ENCODE measurements at places on chromosomes 3 and 15. TPM values are rescaled to one million over a fixed set of nuclear protein-coding genes. Genes with fewer than 3 reads are reported as not detected.

DNA sequence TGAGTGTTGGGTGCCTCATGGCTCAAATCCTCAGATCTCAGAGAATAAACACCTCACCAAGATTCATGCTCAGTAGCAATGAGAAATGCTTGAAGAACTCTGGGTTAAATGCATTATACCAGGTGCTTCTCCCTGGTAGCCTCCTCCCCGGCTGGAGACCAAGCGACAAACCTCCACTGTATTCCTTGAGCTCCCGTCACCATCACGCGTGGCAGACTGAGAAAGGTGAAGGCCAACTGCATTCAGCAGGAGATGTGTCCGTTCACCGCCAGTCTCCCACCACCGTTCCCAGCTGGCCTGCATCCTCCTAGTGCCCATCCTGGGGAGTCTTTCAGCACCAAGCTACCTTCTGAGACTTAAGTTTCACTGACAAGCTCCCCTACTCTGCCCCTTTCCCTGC is 7.5 kb downstream of the CSTA start:
- peaks cover 3% of the 10 kb centered on the region for H3K4me1 ChIP-seq
- peaks cover 45% of the 10 kb centered on the region for H3K27me3 ChIP-seq
- H3K4me3 ChIP-seq, result no peak overlapping the region
- no peak for DNase-seq

GRCh38 chr3:130839813-130840212 is 54.1 kb upstream of the ATP2C1 start:
- peaks cover 7% of the 10 kb centered on the region for H3K4me1 ChIP-seq
- H3K4me3 ChIP-seq, result no peak overlapping the region
- peaks cover 12% of the 10 kb centered on the region for H3K27me3 ChIP-seq
- no peak for DNase-seq

Gene SCN11A
- not detected for total RNA-seq

Gene ANAPC13
- 29.7 TPM for total RNA-seq

Gene CD86
- 1.4 TPM for total RNA-seq

DNA sequence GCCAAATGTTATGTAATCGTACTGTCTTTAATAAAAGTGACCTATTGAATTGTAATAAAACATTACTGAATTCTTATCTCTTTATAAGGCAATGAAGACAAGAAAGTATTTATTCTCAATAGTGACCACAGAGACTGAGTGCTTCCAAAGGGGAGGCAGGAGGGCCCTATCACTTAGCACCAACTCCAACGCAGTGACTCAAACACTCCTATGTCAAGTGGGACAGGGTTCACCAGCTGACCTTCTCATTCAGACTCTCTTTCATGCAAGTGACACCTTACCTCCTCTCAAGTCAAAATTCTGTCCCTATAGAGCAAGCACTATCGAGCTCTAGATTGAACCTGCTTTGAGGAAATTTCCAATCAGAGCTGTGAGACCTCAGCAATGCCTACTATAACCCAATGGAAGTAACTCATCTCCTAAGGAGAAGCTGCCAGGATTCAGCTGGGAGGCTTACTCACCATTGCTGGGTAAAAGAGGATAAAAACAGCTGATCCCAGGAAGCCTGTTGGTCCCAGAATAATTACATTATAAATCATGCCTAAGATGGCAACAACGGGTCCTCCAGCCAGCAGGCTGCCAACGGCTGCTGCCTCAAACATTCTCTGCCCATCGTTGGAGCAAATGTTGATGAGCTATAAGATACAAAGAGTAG is 35.6 kb downstream of the ABCC5 start:
- H3K4me3 ChIP-seq, result no peak overlapping the region

DNA sequence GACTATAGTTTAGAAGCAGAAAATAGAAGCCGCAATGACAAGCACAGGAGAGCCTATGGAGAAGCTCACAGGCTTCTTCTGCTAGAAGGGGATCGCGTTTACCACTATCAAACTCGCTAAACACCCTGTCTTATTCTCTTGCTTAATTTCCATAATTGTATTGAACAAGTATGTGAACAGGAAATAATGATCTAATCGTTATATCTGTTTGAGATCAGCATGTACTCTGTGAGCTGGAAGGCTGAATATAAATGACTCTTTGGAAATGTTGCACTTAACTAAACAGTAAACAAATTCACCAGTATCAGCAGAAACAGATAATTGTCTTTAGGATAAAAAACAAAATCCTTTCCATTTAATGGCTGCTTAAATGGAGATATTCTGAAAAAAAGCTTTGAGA is 15.0 kb downstream of the NEK10 start:
- H3K36me3 ChIP-seq, result no peaks in the 10 kb centered on the region
- H3K27me3 ChIP-seq, result peaks cover 12% of the 10 kb centered on the region
- peaks cover 8% of the 10 kb centered on the region for H3K4me1 ChIP-seq
- DNase-seq, result no peak

- peaks cover 2% of the 10 kb centered on the region for H3K4me1 ChIP-seq
- H3K4me3 ChIP-seq, result no peak overlapping the region
- no peaks in the 10 kb centered on the region for H3K36me3 ChIP-seq
- DNase-seq, result no peak
Measured at GRCh38 chr3:128707928-128708494, 18.0 kb upstream of the RAB7A start.

GRCh38 chr15:78021761-78022160 is 55.8 kb downstream of the TBC1D2B start:
- DNase-seq, result no peak
- no peak overlapping the region for H3K27ac ChIP-seq
- peaks cover 24% of the 10 kb centered on the region for H3K4me1 ChIP-seq
- H3K27me3 ChIP-seq, result no peaks in the 10 kb centered on the region

Gene ISLR
- not detected for total RNA-seq

Gene GOLGB1
- 22.2 TPM for total RNA-seq

Gene HACL1
- 21.4 TPM for total RNA-seq

Gene DISP2
- total RNA-seq, result 0.02 TPM

Gene TGM5
- 0.07 TPM for total RNA-seq

Gene SCN5A
- total RNA-seq, result not detected

DNA sequence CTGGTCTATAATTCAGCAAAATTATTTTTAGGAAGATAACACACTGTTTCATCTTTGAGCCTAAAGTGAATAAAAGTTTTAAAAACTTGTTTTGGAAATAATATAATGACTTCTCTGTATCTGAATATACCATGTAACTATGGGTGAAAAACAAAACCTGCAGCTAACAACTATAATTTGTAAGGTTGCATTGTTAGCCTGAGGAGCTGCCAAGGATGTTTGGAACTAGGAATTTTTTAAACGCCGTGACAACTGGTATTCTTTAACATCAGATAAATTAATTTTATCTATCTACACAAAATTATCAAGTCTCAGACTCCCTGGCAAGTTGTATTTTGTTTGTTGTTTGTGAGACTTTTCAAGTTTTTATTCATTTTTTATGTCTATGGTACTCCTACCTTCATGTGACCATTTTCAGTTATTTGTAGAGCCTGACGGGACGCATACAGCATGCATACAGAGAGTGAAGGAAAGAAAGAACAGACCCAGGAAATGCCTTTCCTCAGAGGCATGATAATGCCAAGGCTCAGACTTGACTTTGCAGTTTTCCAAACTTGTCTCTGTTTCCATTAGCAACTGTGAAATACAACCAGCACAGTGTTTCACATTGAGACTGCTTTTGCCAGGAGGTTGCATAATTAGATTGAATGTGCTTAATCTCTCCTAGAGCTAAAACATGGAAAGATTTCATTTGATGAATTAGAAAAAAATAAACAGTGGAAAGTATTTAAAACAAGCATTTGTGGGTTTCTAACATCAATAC is 60.8 kb upstream of the ARHGEF26 start:
- H3K4me1 ChIP-seq, result no peaks in the 10 kb centered on the region
- no peak overlapping the region for H3K4me3 ChIP-seq
- DNase-seq, result no peak
- H3K27ac ChIP-seq, result no peak overlapping the region
- no peaks in the 10 kb centered on the region for H3K27me3 ChIP-seq

DNA sequence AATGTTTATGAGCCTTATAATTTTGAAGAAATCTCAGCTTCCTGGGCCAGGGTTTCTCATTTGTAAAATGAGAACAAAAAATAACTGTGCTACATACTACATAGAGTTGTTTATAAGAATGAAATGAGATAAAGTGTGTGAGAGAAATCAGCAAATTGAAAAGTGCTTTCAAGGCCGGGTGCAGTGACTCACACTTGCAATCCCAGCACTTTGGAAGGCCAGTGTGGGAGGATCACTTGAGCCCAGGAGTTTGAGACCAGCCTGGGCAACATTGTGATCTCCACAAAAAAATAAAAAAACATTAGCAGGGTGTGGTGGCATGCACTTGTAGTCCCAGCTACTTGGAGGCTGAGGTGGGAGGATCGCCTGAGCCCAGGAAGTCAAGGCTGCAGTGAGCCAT is 22.4 kb downstream of the FOXB1 start:
- no peak overlapping the region for H3K4me3 ChIP-seq
- no peak overlapping the region for H3K27ac ChIP-seq
- DNase-seq, result peak; percentile 34
- no peaks in the 10 kb centered on the region for H3K36me3 ChIP-seq
- H3K27me3 ChIP-seq, result no peaks in the 10 kb centered on the region
- H3K4me1 ChIP-seq, result peaks cover 2% of the 10 kb centered on the region

Gene SV2B
- 0.05 TPM for total RNA-seq

- H3K27ac ChIP-seq, result no peak overlapping the region
- H3K4me1 ChIP-seq, result no peaks in the 10 kb centered on the region
- H3K4me3 ChIP-seq, result no peak overlapping the region
- no peak for DNase-seq
- no peaks in the 10 kb centered on the region for H3K36me3 ChIP-seq
Measured at GRCh38 chr3:97066531-97066930, 252.1 kb downstream of the EPHA6 start.

- no peak for DNase-seq
- H3K36me3 ChIP-seq, result no peaks in the 10 kb centered on the region
- H3K4me1 ChIP-seq, result no peaks in the 10 kb centered on the region
- no peaks in the 10 kb centered on the region for H3K27me3 ChIP-seq
- no peak overlapping the region for H3K4me3 ChIP-seq
Measured at GRCh38 chr3:166706094-166706493, 674.0 kb downstream of the ZBBX start.

- H3K27me3 ChIP-seq, result no peaks in the 10 kb centered on the region
- no peak for DNase-seq
- peaks cover 35% of the 10 kb centered on the region for H3K4me1 ChIP-seq
Measured at GRCh38 chr15:43095708-43096347, 10.0 kb downstream of the UBR1 start.

GRCh38 chr3:6471744-6472143 is 389.2 kb upstream of the GRM7 start:
- no peaks in the 10 kb centered on the region for H3K27me3 ChIP-seq
- no peak for DNase-seq
- H3K4me1 ChIP-seq, result no peaks in the 10 kb centered on the region
- H3K27ac ChIP-seq, result no peak overlapping the region
- H3K36me3 ChIP-seq, result no peaks in the 10 kb centered on the region

DNA sequence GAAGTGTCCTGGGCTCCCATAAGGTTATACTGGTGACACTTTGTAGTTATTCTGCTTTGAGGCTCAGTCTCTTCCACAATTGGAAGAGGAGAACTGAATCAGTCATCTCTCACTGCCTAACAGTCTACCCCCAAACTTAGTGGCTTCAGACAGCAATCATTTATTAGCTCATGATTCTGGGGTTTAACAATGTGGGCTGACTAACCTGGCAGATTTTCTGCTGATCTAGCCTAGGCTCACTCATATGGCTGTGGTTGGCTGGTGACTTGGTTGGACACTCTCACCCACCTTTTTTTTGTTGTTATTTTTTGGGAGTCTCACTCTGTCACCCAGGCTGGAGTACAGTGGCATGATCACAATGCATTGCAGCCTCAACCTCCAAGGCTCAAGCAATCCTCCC is 7.1 kb downstream of the GPD1L start:
- H3K36me3 ChIP-seq, result peaks cover 20% of the 10 kb centered on the region
- H3K4me3 ChIP-seq, result no peak overlapping the region
- H3K4me1 ChIP-seq, result peaks cover 46% of the 10 kb centered on the region
- peak overlapping the region; percentile 96 for H3K27ac ChIP-seq

DNA sequence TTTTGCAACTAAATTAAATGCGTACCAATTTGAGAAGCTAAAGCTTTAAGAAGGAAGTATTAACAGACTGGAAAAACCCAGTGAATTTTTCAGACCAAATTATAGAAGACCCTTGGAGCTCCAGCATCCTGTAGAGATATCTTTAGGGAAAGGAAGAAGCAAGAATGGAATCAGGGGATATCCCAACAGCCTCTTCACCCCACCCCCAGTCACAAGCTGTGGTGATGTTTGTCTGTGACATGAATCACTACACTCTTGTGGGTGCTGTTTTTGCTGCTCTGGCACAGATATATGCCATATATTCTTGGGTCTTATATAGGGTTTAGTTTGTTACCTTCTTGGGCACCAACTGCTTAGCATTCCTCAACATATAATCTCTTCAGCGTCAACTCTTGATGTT is 78.5 kb upstream of the BCL6 start:
- no peak overlapping the region for H3K27ac ChIP-seq
- peaks cover 33% of the 10 kb centered on the region for H3K4me1 ChIP-seq
- no peaks in the 10 kb centered on the region for H3K27me3 ChIP-seq
- H3K4me3 ChIP-seq, result no peak overlapping the region
- peaks cover 13% of the 10 kb centered on the region for H3K36me3 ChIP-seq

DNA sequence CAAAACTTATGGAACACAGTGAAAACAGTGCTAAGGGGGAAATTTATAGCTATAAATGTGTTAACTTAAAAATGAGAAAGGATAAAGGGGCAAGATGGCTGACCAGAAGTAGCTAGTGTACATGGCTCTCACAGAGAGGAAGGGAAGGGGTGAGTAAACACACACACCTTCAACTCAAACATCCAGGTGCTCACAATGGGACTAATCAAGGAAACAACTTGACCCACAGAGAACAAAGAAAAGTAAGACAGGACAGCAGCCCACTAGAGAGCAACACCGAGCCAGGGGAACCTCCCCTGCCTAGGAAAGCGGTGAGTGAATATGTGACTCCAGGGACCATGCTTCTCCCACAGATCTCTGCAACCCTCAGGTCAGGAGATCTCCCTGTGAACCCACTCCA is 85.0 kb upstream of the UBP1 start:
- H3K36me3 ChIP-seq, result peaks cover 42% of the 10 kb centered on the region
- DNase-seq, result no peak
- no peaks in the 10 kb centered on the region for H3K27me3 ChIP-seq

- DNase-seq, result peak; percentile 66
- no peak overlapping the region for H3K4me3 ChIP-seq
- no peaks in the 10 kb centered on the region for H3K36me3 ChIP-seq
- peaks cover 24% of the 10 kb centered on the region for H3K4me1 ChIP-seq
Measured at GRCh38 chr3:72255791-72256559, 471.0 kb upstream of the PROK2 start.

- peaks cover 16% of the 10 kb centered on the region for H3K4me1 ChIP-seq
- no peak overlapping the region for H3K27ac ChIP-seq
Measured at GRCh38 chr3:49013738-49014660, 4.4 kb downstream of the DALRD3 start.

GRCh38 chr3:134392336-134392983 is 18.2 kb upstream of the AMOTL2 start:
- H3K4me1 ChIP-seq, result no peaks in the 10 kb centered on the region
- DNase-seq, result no peak
- H3K36me3 ChIP-seq, result no peaks in the 10 kb centered on the region
- peaks cover 18% of the 10 kb centered on the region for H3K27me3 ChIP-seq
- no peak overlapping the region for H3K27ac ChIP-seq
- no peak overlapping the region for H3K4me3 ChIP-seq

Gene C3orf70
- total RNA-seq, result 0.05 TPM
